ENCODE measurements at places on chromosomes 7 and 10.

DNA sequence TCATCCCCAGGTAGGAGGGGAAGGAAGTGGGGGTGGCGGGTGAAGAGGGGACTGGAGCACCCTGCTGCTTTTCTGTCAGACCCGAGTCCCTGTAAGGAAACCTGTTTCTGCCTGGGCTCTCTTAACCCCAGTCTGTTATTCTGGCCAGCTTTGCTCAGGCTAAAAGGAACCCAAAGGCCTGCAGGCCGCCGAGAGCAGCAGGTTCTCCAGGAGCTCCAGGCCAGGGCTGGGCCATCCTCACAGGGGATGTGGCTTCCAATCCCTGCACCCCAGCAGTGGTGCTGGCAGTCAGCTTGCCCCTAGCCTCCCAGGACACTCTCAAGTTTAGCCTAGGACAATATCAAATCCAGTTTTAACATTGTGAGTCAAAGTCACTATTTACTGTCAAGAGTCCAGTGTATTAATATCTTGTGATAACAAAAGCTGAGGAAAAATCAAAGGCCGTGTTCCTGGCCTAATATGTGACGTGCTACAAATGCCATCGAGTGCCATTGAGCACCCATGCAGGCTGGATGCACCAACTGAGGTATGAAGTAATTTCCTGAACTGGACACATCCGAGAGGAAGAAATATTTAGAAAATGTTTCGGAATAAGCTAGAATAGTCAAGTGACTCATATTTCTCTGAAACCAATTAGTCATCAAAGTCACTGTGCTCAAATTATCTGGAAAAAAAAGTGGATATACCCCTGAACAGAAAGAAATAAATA lies 7.0 kb downstream of the PKD1L1 start:
- DNase-seq, result no peak

DNA sequence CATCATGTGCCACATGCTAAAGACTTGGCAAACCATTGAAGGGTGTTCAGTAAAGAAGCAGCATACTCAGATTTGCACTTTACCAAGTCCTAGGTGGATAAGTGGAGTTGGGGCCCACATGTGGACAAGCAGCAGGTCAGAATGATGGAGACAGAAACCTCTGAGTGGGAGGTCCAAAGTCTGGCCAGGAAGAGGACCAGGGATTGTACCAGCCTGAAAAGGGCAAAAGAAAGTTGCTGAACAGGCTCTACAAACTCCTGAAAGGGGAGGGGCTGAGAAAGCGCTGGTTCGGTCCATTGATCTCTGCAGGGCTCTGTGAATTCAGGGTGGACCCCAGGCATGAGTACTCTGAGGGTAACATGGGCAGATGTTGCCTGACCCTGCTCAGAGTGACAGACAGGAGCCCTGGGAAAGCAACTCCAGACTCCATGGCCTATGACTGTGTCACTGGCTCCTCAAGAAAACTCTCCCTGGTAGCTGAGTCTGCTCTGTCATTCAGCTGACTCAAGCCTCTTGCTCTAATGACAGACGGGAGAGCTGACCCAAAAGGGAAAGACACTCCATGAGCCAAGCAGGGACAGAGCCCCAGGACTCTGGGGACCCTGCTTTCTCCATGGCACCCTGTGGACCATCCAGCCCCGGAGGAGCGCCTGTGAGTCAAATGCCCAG lies 68.5 kb downstream of the TBXAS1 start:
- no peak for DNase-seq

DNA sequence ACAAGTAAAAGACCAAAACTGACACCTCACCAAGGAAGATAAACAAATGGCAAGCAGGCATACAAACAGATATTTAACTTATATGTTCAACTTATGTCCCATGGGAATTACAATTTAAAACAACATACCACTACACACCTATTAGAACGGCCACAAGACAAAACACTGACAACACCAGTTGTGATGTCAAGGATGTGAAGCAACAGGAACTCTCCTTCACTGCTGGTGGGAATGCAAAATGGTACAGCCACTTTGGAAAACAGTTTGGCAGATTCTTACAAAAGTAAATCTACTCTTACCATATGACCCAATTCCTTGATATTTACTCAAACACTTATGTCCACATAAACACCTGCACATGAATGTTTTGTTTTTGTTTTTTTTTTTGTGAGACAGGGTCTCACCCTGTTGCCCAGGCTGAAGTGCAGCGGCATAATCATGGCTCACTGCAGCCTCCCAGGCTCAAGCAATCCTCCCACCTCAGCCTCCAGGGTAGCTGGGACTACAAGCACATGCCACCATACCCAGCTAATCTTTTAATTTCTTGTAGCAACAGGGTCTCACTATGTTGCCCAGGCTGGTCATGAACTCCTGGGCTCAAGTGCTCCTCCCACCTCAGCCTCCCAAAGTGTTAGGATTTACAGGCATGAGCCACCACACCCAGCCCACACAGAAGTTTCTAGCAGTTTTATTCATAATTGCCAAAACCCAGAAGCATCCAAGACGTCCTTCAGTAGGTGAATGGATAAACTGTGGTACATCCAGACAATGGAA lies 27.3 kb downstream of the HERC4 start:
- no peak for DNase-seq

DNA sequence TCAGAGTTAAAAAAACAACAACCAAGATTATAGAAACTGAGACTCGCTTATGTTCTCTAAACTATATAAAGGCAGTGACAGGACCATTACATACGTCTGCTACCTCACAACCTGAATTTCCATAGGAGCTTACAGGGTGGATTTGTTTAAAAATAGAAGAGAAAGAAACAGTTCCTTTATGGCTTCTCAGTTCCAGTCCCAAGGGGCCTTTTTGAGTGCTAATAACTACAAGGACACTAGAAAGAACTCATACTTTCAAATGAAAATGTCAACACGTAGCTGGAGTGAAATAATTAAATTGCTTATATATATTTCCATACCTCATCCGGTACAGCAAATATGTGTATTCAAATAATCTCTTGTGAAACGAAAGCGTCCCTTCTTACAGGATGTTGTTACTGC lies 19.7 kb downstream of the TSPAN12 start:
- DNase-seq, result no peak

GRCh38 chr10:30705101-30705624 lies 75.6 kb upstream of the LYZL2 start:
- no peak for DNase-seq

DNA sequence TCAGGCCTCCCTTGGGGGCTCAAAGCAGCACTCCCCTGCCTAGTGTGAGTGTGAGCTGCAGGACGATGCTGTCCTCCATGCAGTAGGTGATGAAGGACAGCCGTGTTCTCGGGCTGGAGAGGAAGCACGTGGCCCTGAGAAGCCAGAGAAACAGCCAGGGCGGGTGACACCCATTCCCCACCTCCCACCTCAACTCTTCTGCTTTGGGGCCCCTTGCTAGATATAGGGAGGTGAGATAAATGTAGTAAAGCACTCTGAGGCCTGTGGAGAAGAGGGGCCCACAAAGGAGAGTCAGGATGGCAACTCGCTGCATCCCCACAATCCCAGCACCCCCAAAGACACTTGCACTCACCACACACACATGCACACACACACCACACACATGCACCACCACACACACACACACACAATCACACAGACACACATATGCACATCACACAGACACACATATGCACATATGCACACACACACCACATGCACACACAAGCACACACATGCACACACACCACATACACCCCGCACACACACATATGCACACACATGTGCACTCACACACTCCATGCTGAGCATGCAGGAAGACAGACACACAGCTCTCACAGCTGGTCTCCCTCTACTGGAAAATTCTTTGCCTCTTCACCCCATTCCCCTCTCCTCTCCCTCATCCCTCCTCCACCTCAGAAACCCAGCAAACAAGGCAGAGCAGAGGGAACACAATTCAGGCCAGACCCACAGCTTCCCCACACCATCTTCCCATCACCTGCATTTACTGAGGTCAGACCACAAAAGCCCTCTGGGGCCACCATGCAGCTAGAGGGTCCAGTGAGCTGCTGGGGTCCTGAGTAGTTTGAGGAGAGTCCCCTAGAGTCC lies 30.5 kb downstream of the ANXA8 start:
- no peak for DNase-seq

- no peak for DNase-seq
Observed at GRCh38 chr10:76089556-76090180, 658.2 kb downstream of the LRMDA start.

- DNase-seq, result no peak
Observed at GRCh38 chr7:18225067-18225466, 197.4 kb upstream of the PRPS1L1 start.

DNA sequence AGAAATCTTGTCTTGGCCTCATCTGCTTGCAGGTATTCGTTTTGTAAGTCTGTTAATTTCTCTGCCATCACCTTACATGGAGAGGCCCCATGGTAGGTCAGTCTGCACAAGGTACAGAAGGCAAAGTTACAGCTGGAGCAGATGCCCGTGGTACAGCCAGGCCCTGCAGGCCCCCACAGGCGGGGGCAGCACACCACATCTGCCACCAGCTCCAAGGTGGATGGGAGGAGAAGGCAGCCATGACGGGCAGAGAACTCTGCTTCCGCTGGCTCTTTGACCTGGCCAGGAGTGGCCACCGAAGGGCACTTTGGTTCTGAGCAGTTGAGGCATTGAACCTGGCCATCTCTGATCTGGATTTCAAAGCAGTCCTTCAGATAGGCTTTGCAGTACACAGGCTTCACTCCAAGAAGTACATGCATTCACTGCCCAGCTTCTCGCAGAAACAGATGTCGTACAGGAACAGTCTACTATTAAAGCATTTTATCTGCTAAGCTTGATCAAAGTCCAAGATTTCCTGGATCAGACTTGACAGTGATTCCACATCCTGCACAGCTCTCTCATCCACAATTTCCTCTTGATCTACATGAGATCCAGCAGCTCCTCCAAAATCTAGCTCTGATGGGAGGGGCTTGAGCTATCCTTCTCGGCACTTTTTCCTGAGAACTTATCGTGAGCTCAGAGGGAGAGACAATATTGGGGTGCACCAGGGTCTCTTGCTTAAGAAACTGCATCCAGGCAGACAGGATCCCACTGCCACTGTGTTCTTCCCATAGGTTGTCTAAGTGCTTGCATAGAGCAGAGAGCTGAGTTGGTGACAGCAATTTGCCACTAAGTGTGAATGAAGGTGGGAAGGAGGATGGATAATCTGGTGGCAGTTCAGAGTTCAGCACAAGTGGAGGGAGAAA lies 120.7 kb downstream of the TRRAP start:
- DNase-seq, result no peak

GRCh38 chr10:23193435-23194074 lies 1.4 kb downstream of the PTF1A start:
- no peak for DNase-seq

GRCh38 chr10:101452593-101452992 lies 98.6 kb downstream of the BTRC start:
- no peak for DNase-seq

- DNase-seq, result no peak
Observed at GRCh38 chr7:13117103-13117502, 429.7 kb downstream of the ARL4A start.

DNA sequence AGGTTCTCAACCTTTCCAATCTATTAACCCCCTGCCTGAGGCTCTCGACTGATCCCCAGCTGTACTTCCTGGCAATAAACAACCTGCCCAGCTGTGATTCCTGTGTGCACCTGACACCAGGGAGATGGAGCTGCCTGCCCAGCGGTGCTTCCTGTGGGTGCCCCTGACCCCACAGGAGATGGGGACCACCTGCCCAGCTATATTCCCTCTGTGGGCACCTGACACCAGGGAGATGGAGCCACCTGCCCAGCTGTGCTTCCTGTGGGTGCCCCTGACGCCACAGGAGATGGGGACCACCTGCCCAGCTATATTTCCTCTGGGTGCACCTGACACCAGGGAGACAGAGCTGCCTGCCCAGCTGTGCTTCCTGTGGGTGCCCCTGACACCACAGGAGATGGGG lies 184.0 kb downstream of the DIP2C start:
- no peak for DNase-seq

GRCh38 chr10:14584661-14585060 lies 190.0 kb downstream of the FAM107B start:
- no peak for DNase-seq

- no peak for DNase-seq
Observed at GRCh38 chr10:120503689-120504088, 46.7 kb downstream of the PLPP4 start.
